ENCODE measurements at places on chromosomes 3 and 15.

DNA sequence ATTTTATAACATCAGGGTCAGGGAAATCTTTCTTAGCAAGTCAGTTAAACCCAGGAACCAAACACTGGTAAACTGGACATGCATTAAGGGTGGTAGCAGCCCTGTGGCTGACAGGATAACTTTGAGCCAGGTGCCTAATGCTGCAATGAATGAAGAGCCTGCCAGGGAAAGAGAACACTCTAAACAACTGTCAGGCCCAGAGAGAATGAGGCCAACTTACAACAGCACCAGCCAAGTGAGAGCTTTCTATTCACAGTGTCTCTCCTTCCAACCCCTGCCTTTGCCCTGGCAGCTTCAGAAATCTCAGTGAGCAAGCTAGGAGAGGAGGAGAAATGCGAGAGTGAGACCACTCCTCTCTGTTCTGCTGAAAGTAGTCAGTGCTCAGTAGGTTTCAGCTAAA lies 50.4 kb upstream of the ATP2C1 start:
- DNase-seq, result no peak

GRCh38 chr15:65101411-65101890 lies 13.5 kb downstream of the UBAP1L start:
- DNase-seq, result peak; percentile 42

DNA sequence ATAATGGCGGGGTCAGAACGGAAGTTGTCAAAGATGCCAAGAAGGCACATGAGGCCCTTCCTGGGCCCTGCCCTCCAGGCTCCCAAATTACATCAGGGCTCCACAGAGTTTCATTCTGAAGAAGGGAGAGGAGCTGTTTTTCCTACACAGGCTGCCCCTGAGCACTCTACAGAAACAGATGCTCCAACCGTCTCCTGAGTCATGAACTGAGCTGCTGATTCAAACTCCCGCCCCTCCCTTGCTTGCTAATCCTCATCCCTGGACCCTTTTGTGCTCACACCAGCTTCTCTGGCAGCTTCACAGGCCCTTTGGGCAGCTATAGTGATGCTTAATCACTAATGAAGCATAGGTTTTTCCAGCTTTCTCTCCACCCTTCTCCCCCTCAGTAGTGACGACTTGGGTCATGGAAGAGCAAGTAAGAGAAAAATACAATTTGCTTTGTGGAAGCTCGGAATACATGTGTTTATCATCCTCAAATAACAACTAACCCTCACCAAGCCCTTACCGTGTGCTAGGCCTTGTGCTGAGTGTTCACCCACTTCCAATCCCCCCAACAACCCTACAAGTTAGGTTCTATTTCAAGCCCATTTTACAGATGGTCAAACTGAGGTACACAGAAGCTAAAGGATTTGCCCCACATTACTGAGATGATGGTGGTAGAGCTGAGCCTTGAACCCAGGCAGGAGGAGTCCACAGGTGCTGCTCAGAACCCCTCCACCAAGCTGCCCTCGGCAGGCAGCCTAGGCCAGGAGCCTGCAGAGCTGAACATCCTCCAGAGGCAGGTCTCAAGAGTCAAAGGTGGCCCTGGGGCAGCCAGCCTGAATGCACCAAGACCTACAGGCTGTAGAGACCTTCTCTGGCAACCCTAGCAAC lies 21.9 kb downstream of the MEGF11 start:
- no peak for DNase-seq

GRCh38 chr3:13728487-13728886 lies 151.4 kb downstream of the WNT7A start:
- no peak for DNase-seq

GRCh38 chr3:39189959-39190269 lies 2.5 kb downstream of the XIRP1 start:
- DNase-seq, result peak; percentile 64

Measured in CD14-positive monocyte (primary cell).